ENCODE measurements at places on chromosomes 13 and 19.

DNA sequence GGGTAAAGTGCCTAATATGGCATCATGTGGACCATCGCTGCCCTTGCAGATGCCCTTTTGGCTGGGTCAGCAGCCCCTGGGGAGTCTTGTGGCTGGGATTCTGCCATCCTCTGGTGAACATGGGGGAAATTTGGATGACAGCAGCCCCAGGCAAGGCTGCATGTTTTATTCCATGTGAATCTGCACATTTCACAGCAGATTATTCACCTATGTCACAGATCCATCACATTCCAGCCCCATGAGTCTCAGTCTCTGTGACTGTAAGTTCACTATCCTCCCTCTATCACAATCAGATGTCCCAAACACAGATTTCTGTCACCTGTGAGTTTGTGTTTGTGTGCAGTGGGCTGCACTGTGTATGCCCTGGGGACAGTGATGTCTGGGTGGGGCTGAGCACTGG lies 36.8 kb upstream of the PSG9 start:
- DNase-seq = no peak

DNA sequence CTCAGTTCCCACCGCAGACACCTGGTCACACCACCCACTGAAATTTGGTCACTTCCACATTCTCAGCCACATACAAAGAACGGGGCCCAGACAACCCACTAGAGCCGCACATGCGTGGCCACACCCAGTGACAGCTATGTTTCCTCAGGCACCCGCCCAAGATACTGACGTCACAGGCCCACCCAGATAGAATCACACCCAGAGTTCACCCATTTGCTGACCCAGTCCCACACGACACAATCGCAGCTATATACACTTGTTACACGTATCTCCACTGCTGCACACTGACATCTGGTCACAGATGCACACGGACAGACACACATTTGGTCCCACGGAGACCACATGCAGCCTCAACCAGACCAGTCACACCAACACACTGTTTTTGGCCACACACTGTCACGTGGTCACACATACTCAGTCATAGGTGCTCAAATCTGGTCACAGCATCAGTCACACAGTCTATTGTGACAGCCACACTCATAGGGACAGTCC lies 2.9 kb downstream of the NUMBL start:
- DNase-seq = no peak

GRCh38 chr13:106696140-106696539 lies 128.2 kb upstream of the ARGLU1 start:
- DNase-seq = no peak

DNA sequence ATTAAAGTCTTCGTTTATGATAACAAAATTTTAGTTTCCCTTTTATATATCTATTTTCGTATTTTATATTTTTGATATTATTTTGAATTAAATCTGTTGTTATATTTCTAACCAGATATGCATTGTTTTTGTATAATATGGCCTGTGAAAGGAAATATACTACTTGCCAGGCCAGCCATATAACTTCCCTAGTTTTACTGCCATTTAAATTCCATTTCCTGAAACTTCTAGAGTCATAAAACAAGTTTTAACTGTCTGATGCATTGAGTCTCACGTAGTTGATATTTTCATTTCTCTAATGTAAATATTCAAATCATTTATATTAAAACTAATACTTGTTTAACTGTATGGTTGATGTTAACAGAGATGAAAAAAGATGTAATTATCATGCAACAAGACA lies 13.5 kb downstream of the ESD start:
- DNase-seq = no peak

- DNase-seq = no peak
These were observed 22.9 kb downstream of the SLC7A1 start for GRCh38 chr13:29572575-29572974.
